ENCODE measurements at places on chromosomes 1 and 21. TPM values are rescaled to one million over a fixed set of nuclear protein-coding genes. Genes with fewer than 3 reads are reported as not detected.

DNA sequence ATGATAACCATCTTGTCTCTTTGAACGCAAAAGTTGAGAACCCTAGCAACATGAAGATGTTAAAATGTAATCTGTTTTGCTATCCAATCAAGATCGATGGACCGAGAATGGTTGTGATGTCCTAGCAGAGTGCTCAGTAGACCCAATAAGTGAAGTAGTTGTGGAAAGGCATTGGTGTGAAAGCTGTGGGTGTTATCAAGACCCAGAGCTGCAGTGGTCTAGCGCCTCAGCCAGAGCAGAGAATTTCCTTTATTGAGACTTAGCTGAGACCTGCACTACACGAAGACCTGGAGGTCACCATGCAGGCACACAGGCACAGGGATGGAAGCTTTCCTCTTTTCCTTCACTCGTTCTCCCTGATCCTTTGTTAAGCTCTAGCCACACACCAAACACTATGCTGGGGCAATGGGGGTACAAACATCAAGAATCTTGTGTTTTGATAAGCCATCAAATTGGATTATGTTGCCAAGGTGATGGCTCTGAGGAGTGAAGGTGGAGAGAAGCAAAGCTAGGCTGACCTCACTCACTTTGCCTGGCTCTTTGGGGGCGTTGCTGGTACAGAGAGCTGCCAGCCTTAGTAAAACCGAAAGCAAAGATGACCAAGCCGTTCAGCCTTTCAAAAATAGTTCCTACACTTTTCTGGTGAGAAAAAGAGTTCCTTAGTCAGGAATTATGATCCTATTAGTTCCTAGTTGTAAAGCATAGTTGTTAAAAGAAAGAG, 24.1 kb downstream of the METTL13 start:
- no peaks in the 10 kb centered on the region for H3K27me3 ChIP-seq
- no peak overlapping the region for H3K27ac ChIP-seq
- H3K4me1 ChIP-seq, result peaks cover 6% of the 10 kb centered on the region
- DNase-seq, result no peak
- no peaks in the 10 kb centered on the region for H3K36me3 ChIP-seq

DNA sequence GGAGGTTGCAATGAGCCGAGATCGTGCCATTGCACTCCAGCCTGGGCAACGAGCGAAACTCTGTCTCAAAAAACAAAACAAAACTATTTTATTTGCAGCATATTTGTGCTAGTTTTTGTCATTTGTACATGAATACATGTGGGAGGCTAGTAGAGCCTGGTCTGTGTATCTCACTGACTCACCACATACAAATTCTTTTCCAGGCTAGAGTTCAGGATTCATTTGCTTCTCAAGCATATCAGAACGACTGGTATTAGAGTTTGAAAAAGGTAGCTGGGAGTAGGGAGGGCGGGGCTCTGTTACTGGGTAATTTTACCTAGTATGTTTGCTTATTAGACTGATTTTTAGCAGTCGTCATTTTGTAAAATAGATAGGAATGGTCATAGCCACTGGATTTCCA, 4.5 kb upstream of the TOR3A start:
- no peaks in the 10 kb centered on the region for H3K36me3 ChIP-seq
- H3K4me1 ChIP-seq, result peaks cover 14% of the 10 kb centered on the region
- no peak overlapping the region for H3K27ac ChIP-seq
- H3K27me3 ChIP-seq, result no peaks in the 10 kb centered on the region

DNA sequence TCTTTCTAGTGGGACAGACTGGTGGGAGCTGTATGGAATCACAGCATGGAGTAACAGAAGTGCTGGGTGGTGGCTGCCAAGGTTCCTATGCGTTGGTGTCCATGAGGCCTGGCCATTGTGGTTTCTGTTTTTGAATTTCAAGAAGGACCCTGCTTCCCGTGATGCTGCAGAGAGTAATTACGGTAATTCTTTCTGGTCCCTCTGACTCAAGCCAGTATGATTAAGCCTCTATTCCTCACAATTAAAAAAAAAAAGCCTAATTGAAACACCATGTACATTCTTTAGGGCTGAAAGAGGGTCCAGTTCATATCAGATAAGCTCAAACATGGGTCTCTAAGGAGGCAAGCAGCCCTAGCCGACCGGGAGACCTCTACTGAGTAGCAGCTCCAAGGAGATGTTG, 10.5 kb upstream of the C1orf21 start:
- no peak overlapping the region for H3K27ac ChIP-seq
- H3K4me1 ChIP-seq, result peaks cover 8% of the 10 kb centered on the region
- H3K4me3 ChIP-seq, result no peak overlapping the region
- peaks cover 7% of the 10 kb centered on the region for H3K27me3 ChIP-seq
- no peaks in the 10 kb centered on the region for H3K36me3 ChIP-seq

GRCh38 chr1:94418664-94419655, 771 bp downstream of the ABCD3 start:
- no peaks in the 10 kb centered on the region for H3K27me3 ChIP-seq
- H3K4me3 ChIP-seq, result no peak overlapping the region
- H3K36me3 ChIP-seq, result no peaks in the 10 kb centered on the region
- H3K27ac ChIP-seq, result peak overlapping the region; percentile 63
- DNase-seq, result peak; percentile 10
- peaks cover 55% of the 10 kb centered on the region for H3K4me1 ChIP-seq

GRCh38 chr1:198397208-198397808, 143.2 kb downstream of the ATP6V1G3 start:
- H3K4me3 ChIP-seq, result no peak overlapping the region
- DNase-seq, result no peak
- no peaks in the 10 kb centered on the region for H3K36me3 ChIP-seq
- H3K4me1 ChIP-seq, result no peaks in the 10 kb centered on the region
- H3K27ac ChIP-seq, result no peak overlapping the region

DNA sequence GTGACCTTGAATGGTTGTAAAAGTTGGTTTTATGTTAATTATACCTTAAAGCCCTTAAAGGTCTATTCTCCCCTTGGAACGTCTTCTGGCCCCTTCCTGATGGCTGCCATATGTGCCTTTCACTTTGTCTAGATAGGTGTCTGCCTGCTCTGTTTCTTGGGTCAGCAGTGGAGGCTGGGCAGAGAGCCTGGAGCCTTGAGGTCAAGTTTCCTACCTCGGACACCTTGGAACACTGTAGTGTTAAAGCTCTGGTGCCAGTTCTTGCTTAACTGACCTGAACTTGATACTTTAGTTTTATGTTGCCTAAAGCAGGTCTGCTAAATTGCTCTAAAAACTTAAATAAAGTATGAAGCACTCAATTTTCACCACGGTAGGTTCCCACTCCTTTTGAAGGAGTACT, 86.5 kb downstream of the CDC14A start:
- H3K36me3 ChIP-seq, result peaks cover 13% of the 10 kb centered on the region
- H3K4me3 ChIP-seq, result no peak overlapping the region
- no peak for DNase-seq
- no peak overlapping the region for H3K27ac ChIP-seq
- H3K4me1 ChIP-seq, result peaks cover 87% of the 10 kb centered on the region

DNA sequence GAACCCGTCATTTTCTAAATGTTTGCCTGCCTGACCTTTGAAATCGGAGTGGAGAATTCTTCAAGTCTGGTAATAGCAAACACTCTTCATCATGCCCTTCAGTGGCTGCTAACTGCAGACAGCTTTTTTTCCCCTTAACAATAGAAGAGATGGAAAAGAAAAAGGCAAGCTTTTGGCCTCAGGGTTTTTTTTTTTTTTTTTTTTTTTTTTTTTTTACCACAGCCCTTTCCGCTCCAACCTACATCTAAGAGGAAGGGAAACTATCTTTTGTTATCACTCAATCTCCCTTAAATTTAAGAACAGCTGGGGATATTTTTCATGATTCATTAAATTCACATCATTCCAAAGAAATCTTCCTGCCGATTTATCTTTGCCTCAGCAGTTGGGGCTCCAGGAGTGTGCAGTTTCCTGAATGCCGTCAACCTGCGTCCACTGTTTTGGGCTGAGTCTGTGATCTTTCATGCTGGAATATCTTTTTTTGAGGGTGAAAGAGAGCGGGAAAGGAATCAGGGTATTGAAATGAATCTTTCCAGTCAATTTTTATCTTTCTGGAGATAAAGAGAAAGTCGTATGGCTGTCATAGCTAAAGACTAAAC, 144.5 kb upstream of the SMYD2 start:
- no peak overlapping the region for H3K27ac ChIP-seq
- no peaks in the 10 kb centered on the region for H3K36me3 ChIP-seq
- H3K4me3 ChIP-seq, result no peak overlapping the region
- no peak for DNase-seq

DNA sequence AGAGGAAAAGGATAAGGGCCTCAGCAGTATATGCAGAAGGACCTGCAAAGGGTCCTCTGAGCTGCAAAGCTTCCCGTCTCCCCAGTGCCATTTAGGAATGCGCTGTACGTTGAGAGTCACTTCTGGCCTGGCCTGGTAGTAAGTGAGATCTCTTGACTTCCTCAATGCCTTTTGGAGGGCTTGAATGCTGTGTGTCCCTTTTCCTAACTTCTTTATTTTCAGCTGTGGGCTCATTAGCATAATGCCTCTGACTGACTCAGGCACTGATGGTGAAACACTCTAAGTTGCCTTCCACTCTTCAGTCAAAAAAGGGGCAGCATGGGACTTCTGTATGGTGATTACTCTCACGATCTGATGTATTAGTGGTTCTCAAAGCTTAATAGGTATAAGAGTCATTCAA, 49.9 kb downstream of the XCL1 start:
- no peaks in the 10 kb centered on the region for H3K36me3 ChIP-seq
- H3K4me1 ChIP-seq, result peaks cover 9% of the 10 kb centered on the region
- H3K27me3 ChIP-seq, result peaks cover 17% of the 10 kb centered on the region
- H3K27ac ChIP-seq, result no peak overlapping the region
- DNase-seq, result no peak

GRCh38 chr1:206586501-206587445, 25.5 kb downstream of the EIF2D start:
- peaks cover 99% of the 10 kb centered on the region for H3K4me1 ChIP-seq
- DNase-seq, result no peak
- H3K27me3 ChIP-seq, result no peaks in the 10 kb centered on the region
- no peak overlapping the region for H3K4me3 ChIP-seq
- peak overlapping the region; percentile 99 for H3K27ac ChIP-seq

DNA sequence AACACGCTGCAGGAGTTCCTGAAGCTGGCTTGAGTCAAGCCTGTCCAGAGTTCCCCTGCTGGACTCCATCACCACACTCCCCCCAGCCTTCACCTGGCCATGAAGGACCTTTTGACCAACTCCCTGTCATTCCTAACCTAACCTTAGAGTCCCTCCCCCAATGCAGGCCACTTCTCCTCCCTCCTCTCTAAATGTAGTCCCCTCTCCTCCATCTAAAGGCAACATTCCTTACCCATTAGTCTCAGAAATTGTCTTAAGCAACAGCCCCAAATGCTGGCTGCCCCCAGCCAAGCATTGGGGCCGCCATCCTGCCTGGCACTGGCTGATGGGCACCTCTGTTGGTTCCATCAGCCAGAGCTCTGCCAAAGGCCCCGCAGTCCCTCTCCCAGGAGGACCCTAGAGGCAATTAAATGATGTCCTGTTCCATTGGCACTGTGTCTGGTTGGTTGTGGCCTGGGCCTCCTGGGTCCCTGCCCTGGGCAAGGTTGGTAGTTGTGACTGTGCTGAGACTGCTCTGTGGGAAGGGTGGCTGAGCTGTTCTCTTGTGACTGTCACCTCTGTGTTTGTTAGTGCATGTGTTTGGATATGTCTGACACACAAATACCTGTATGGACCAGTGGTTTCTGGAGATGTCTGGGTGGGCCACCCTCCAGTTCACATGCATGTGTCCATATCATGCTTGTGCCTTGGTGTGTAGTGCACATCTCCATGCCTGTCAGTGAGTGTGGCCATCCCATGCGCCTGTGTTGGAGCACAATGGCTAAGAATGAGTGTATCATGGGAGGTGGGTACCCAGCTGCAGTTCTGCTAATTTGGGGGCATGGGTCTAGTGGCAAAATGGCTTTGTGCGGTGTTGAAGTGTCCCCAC, 1.4 kb downstream of the SH3BGRL3 start:
- peaks cover 2% of the 10 kb centered on the region for H3K36me3 ChIP-seq
- peak; percentile 41 for DNase-seq
- H3K27me3 ChIP-seq, result no peaks in the 10 kb centered on the region
- H3K4me3 ChIP-seq, result peak overlapping the region; percentile 81

GRCh38 chr1:3831689-3832088, 25.3 kb downstream of the CEP104 start:
- peaks cover 10% of the 10 kb centered on the region for H3K36me3 ChIP-seq
- H3K4me3 ChIP-seq, result no peak overlapping the region
- no peaks in the 10 kb centered on the region for H3K4me1 ChIP-seq
- no peak for DNase-seq

DNA sequence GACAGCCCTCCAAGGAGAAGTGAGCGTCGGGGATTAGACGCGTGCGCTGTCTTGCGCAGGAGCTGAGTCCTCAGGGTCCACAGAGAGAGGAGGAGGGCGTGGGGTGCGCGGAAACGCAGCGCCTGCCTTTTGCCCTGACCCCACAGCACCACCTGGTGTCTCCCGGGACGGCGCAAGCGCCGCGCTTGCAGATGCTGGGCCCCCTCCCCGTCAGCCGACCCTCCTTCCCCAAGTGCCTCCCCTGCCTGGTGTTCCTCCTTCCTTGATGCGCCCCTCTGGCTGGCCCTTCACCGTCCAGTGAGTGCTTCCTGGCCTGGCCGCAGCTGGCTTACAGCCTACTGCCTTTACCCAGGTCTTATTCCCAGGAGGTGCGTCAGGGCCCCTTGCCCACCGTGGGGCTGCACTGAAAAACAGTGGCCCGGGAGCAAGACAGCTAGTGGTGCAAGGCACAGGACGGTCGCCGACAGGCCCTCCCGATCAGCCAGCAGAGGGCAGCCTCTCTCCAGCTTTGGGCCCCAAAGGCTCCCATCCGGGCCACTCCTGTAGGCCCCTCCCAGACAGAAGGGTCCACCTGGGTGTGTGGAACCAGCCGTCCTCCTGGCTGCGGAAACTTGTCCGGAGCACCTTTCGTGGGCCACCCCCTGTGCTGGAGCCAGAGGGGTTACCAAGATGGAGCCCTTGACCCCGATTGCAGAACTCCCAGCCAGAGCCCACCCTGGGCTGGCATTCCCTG, 12.9 kb upstream of the PHLDA3 start:
- peaks cover 21% of the 10 kb centered on the region for H3K4me1 ChIP-seq
- H3K4me3 ChIP-seq, result peak overlapping the region; percentile 82
- peak; percentile 85 for DNase-seq
- peaks cover 9% of the 10 kb centered on the region for H3K27me3 ChIP-seq
- H3K27ac ChIP-seq, result no peak overlapping the region
- no peaks in the 10 kb centered on the region for H3K36me3 ChIP-seq

- no peaks in the 10 kb centered on the region for H3K27me3 ChIP-seq
- DNase-seq, result peak; percentile 74
- peaks cover 13% of the 10 kb centered on the region for H3K4me1 ChIP-seq
- H3K27ac ChIP-seq, result no peak overlapping the region
These were observed 437 bp upstream of the HSPG2 start for GRCh38 chr1:21937372-21938121.

GRCh38 chr1:63487336-63488065, 35.5 kb downstream of the ITGB3BP start:
- peaks cover 2% of the 10 kb centered on the region for H3K4me1 ChIP-seq
- no peak for DNase-seq
- no peaks in the 10 kb centered on the region for H3K27me3 ChIP-seq
- H3K4me3 ChIP-seq, result no peak overlapping the region

- H3K36me3 ChIP-seq, result no peaks in the 10 kb centered on the region
- peaks cover 11% of the 10 kb centered on the region for H3K27me3 ChIP-seq
- DNase-seq, result no peak
- no peak overlapping the region for H3K4me3 ChIP-seq
- peaks cover 10% of the 10 kb centered on the region for H3K4me1 ChIP-seq
These were observed 235.2 kb upstream of the RAB4A start for GRCh38 chr1:229035748-229036082.

BARHL2 gene
- not detected for total RNA-seq

ITGB2 gene
- total RNA-seq, result 248 TPM

GPR3 gene
- 0.91 TPM for total RNA-seq
